Hematopoietic multipotent progenitor cell (in vitro differentiated cells): ENCODE measurements at places on chromosomes 3 and 15.

DNA sequence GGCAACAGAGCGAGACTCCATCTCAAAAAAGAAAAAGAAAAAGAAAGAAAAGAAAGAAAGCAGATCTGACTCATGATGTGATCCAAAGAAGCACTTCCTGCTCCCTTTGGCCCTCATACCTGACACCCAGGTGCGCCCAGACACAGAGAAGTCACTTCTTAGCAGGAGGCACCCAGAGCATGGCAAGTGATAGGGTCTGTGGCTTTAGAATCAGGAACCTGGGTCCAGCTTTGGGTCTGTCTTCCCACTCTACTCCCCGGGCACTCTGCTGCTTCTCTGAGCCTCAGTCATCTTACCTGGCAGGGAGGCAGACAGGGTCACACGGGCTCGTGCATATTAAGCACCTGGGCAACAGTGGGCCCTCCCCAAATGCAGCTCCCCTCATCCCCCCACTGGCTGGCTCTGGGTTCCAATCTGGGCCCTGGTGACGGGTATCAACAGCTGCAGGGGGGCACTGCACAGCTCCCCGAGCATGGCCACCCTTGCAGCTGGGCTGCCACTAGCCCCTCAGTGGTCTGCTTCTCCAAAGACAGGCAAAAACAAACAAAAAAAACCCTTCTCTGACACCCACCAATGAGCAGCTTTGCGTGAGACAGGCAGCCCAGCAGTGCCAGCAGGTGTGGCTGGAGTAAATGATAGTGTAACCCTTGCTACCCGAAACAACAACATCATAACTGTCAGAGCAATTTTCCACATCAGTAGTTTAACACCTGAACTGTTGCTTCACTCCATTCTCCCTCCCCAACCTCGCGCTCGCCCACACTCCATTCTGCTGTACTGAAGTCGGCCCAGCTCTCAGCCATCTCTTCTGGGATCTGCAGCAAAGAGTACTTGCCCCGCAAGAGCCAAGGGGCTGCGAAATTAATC is 99.8 kb downstream of the MEGF11 start:
- no peak for DNase-seq

DNA sequence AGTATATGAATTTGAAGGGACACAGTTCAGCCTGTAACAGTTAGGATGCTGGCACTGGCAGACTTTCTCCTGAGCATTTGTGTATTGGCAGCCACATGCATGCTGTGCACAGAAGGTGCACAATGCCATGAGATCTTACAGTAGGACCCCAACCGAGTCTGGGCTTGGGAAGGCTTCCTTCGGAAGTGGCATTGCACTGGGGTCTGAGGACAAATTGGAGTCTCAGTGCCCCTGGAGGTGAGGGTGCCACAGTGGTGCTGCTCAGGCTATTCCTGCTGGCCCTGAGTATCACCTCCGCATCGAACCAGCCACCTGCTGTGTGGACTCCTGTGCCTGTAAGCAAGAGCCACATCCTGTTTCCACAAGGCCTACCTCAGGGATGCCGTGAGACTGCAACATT is 99.5 kb downstream of the DNAJB8 start:
- no peak for DNase-seq

DNA sequence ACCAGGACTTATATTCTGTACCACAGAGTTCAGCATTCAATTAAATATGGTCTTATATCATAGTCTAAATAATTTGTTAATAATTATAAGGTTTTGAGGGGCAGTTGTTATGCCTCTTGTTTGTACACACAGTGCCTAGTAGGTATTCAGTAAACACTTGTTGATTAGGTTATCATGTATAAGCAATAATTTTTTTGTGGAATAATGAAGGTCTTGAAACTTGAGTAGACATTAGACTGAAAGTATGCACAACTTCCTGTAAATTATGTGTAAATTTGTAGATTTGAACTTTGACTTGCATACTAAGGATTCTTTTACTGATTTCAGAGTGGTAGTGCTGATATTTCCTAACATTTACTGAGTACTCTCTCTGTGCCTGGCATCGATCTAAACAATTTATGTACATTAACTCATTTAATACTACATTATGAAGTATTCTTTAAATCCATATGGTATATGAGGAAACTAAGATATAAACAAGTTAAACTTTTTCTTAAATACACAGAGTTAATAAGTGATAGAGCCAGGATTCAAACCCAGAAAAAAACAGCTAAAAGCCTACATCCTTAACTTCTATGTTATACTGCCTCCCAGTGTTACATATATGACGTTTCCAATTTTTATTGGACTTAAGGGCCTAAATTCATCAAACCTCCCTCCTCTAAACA is 65.1 kb downstream of the GLCE start:
- DNase-seq: peak; percentile 58

DNA sequence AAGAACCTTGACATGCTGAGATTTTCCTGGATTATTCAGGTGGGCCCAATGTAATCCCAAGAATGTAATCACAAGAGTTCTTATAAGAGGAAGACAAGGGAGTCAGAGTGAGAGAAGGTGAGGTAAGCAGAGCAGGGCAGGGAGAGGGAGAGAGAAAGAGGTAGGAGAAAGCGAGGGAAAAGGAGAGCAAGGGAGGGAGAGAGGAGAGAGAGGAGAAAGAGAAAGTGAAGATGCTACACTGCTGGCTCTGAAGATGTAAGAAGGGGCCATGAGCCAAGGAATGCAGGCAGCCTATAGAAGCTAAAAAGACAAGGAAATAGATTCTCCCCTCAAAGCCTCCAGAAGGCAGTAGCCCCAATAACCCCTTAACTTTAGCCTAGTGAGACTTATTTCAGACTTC is 28.7 kb upstream of the FAM98B start:
- DNase-seq: no peak
